ENCODE measurements at places on chromosomes 2 and 18.

DNA sequence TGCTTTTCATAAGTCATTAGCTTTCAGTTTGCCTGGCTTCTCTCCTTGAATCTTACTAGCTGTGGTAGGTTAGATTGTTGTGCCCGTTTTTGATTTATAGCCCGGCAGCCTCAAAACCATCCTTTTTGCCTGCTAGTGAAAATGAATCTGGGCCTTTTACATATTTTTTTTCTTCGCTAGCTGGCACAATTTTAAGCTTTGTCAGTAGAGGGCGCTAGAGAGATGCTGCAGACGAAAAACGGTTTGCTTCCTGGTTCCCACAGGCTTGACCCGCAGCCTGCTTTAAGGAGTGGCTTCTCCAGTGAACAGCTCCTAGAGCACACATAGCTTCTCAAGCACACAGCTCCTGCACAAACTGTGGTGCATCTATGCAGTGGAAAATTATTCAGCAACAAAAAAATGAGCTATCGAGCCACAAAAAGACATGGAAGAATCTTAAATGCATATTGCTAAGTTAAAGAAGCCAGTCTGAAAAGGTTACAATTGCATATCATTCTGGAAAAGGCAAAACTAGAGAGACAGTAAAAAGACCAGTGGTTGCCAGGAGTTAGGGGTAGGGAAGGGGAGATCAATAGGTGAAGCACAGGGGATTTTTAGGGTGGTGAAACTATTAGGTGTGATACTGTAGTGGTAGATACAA lies 47.9 kb downstream of the E2F6 start:
- no peak for DNase-seq

- DNase-seq, result no peak
Measured at GRCh38 chr2:224163566-224164307, 124.7 kb upstream of the SERPINE2 start.

- DNase-seq, result no peak
Measured at GRCh38 chr2:848099-848498, 102.5 kb upstream of the SNTG2 start.

DNA sequence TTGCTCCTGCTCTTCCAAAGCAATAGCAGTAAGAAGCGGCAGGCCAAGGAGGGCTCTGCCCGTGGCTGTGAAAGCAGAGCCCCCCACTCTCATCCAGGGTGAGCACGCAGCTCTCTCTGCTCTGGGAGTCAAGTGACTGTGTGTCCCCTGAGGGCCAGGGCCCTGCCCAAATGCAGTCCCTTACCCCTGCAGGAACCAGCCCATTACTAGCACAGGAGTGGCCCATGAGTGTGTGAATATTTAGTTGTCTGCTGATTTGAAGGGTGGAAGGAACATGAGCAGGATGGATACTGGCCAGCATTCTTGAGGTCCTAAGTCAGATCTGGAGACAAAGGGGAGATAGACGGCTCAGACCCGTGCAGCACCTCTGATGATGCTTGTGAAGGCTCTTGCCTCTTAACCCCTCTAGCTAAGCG lies 69.7 kb upstream of the FOSL2 start:
- no peak for DNase-seq

- DNase-seq, result peak; percentile 77
Measured at GRCh38 chr2:65055422-65056214, 598 bp upstream of the CEP68 start.

DNA sequence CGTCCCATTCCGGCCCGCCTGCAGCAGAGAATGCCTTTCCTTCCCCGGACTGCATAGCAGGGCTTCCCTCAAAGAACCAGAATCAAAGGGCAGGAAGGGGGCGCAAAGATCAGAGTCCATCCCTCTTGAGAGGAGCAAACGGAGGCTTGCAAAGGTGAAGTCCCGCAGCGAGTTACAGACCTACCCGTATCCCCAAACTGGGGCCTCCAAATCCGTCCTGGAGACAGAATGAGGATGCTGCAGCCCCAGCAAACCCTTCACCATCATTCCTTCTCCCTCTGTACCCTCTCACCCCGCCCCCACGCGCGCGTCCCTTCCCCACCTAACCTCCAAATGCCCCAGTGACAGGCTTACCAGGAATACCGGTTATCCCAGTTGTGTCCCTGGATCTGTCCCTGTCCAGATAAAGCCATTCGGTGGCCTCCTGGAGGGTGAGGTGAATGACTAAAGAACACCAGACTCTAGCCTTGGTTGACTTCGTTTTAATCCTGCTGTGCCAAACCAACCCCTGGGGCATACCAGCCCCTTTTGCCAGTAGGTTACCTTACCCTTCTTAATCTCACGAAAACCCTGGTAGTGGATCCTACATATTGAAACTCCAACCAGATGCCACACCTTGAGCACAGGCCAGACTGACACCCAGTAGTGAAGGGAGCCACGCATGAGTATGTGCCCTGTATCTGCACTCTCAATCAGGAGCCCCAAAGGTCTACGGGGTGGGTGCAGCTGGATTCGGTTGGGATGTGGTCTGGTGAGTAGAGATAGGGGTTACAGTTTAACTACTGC lies 961 bp upstream of the SLC40A1 start:
- DNase-seq, result no peak

DNA sequence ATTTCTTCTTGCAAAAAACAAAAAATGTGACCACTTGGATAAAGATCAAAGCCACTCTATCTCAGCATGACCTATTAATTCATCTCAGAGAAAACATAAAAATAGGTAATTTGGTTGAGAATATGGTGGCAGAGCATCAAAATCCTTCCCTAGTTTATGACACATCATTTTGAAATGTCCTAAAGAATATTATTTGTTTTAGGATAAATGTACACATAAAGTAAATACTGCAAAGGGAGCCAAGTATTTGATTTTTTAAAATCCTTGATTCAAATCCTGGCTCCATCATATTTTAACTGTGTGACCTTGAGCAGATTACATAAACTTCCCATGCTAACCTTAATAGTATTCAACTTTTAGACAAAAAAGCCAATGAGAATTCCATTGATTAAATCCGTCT lies 206.6 kb downstream of the CDH2 start:
- no peak for DNase-seq

DNA sequence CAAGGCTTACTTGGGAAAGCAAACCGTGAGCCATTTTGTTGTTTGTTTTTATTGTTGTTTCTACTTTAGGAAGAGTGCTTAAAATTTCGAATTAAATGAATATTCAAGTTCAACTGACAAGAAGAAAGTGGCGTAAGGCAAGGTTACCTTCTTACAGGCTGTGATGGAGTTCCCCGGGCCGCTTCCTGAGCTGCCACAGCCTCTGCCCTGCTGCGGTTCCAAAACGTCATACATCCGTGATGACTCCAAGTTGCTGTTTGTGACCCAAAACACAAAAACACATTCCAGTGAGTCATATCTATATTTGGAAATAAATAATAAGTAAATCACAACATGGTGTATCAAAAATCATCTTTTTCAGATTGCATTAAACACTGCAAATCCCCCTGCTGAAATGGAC lies 49.7 kb downstream of the SPHKAP start:
- no peak for DNase-seq

- no peak for DNase-seq
Measured at GRCh38 chr2:147405651-147406050, 439.2 kb upstream of the ACVR2A start.

DNA sequence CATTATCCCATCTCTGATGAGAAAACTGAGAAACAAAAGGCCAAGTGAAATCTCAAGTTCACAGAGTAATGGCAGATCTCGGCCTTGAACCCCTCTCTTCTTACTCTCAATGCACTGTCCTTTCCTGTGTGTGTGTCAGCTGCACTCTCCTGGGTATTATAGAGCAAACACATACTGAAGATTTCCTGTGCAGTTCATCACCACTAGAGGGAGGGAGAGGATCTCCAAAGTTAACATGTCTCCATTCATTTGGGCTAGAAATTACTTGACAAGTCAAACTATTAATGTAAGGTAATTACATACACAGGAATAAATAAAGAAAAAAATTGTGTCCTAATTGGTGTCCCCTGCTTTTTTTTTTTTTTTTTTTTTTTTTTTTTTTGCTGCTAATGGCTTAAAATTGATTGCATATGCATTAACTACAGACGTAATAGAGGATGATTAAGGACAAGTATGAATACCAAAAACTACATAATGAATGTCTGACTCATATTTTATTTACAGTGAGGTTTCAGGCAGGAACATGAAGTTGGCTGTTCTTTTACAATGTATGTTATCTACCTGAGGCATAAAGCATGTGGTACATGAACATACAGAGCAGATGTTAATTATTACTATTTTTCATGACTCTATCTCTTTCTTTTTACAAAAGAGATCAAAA lies 269.2 kb downstream of the NYAP2 start:
- DNase-seq, result peak; percentile 15

GRCh38 chr18:24782566-24782965 lies 322.1 kb downstream of the HRH4 start:
- DNase-seq, result no peak

GRCh38 chr18:31274931-31275330 lies 43.0 kb upstream of the DSG1 start:
- DNase-seq, result no peak

DNA sequence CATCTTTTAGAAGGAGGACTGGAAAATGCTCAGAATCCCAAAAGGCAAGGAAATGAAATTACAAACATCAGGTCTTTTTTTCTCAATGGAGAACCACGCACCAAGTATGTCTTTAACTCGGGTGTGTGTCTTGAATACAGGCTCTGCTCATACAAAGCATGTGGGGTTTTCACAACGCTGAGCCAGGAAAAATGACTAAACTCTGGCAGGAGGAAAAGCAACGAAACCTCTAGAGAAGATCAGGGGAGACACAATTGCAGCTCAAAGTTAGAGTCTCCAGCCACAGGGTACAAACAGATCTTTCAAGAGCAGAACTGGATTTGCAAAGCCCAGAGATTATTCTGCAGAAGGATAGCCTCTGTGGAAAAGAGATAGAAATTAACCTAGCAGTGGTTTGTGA lies 42.8 kb upstream of the TPO start:
- no peak for DNase-seq

GRCh38 chr2:105255979-105256378 lies 14.4 kb downstream of the GPR45 start:
- DNase-seq, result no peak

DNA sequence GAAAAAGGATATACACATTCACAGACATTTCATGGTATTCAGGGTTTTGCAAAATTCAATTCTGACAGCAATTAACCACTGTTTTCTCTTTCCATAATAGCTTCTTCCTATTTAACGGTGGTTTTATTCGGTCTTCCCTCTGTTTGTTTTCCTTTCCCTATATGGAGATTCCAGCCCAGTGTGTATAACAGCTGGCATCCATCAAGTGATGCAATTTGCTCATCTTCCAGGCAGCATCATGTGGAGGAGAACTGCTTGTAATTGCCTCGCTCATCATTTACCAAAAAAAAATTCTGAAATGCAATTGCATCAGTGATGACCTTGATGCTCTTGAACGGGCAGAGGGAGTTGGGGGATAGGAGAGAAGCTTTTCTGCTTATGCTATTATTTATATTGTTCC lies 165.9 kb upstream of the PGAP1 start:
- no peak for DNase-seq

DNA sequence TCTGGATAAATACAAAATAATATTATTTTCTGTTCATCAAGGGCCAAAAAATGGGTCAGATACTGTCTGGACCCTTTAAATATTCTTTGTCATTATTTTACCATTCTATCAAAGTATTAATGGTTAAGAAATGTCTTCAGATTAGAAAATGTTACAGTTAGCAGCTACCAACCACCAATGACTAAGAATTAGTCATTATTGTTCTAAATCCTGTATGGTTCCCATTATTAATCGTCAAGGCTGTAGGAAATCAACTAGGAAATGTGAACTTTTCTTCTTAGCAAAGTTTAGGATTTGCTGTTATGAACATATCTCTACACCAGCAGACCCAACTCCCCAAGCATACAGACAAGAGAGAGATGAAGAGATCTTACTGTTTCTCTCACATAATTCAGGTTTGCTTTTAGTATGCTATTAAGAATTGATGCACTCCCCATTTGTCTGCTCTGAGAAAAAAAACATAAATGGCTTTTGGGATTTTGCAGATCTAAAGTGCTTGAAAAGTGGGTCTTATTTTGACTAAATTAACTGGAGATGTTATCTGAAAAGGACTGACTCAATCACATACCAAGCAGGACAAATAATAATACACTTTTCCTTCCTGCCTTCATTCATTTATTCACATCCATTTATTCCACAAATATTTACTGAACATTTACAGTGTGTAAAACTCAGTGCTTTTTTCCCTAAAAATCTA lies 147.7 kb downstream of the PPP1R1C start:
- no peak for DNase-seq

GRCh38 chr18:79904357-79905147 lies 46.9 kb downstream of the SLC66A2 start:
- no peak for DNase-seq

DNA sequence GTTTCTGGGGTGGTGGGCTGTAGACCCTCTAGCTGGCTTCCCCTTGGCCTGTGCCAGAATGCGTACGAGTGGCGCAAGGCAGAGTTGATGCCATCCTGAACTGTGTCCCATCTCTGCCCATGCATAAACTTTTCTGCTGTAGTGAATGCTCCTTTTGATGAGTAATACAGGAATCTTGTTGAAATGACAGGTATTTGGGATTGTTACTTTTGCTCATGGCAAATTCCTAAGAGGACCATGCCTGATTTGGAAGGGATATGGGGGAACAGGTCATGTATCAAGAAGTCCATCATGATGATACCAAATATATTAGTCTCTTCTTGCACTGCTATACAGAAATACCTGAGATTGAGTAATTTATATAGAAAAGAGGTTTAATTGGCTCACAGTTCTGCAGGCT lies 648.0 kb downstream of the SLC4A3 start:
- no peak for DNase-seq

- DNase-seq, result no peak
Measured at GRCh38 chr18:63868546-63868945, 19.0 kb upstream of the SERPINB2 start.

DNA sequence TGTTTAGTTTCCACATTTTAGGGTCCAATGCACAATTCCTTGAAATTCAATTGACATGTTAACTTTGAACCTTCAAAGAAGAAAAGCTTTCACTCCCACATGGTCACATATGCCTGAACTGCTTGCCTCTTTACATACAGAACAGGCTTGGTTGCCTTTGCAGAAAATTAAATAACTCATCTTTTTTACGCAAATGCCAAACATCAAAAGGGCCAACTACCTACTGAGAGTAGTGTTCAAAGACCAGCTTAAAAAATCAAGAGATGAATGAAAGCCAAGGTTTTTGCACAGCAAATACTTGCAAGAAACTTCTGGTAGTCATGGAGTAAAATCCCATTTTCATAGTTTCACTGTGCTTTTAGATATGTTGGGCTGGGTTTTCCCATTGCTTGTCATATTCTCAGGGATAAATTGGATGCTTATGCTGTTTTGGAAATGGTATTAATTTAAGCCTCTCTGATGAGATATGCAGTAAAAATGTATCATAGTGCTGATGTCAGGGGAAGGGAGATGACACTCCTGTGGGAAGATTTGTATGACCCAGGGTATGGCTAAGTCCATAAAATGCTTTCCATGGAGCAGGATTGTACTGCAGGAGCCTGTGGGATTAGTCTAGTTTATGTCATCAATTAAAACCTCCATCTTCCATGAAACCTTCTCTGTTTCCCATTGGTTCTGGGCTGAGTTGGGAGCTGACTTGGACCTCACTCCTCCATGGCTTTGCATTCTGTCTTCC lies 60.6 kb upstream of the DARS1 start:
- DNase-seq, result no peak

GRCh38 chr2:23720705-23721453 lies 206.0 kb downstream of the ATAD2B start:
- no peak for DNase-seq

- no peak for DNase-seq
Measured at GRCh38 chr2:216687646-216688045, 7.7 kb downstream of the IGFBP5 start.

GRCh38 chr2:30778611-30779010 lies 28.6 kb downstream of the CAPN13 start:
- no peak for DNase-seq

- no peak for DNase-seq
Measured at GRCh38 chr18:72808680-72809079, 59.1 kb downstream of the NETO1 start.

Measured in memory B cell (primary cell).